ENCODE measurements at places on chromosomes 1 and 21.

DNA sequence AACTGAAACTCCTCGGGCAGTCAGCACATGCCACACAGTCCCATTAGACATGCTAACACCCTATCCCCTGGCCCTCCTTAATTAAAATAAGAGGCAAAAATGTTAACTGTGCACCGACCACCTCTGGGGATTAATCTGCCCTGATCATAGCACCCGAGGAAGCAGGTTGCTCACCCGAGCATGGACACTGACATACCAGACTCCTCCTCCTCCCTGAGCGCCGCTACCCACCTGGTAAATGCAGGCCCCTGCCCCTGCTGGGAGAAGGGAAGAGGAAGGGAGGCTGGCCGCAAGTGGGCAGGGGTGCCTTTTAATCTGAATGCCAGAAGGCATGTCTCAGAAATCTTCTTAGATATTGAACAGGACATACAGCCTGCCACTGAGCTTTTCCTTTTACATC is 360.9 kb downstream of the RRAGC start:
- DNase-seq = no peak

DNA sequence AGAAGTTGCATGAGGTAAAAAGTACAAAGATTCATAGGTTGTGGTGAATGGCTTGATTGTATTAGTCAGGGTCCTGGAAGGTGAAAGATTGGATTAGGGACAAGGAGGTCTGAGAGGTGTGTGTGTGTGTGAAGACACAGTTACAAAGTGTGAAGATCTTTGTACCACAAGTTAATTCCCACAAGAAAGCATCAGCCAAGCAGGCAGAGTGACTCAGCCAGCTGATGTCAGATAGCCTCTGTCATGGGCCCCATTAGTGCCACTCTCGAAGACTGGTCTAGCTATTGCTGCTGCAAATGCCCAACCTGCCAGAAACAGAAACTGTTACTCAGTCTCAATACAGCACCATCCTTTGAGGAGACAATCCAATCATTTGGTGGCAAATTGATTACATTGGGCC is 96.5 kb downstream of the DTL start:
- DNase-seq = no peak

DNA sequence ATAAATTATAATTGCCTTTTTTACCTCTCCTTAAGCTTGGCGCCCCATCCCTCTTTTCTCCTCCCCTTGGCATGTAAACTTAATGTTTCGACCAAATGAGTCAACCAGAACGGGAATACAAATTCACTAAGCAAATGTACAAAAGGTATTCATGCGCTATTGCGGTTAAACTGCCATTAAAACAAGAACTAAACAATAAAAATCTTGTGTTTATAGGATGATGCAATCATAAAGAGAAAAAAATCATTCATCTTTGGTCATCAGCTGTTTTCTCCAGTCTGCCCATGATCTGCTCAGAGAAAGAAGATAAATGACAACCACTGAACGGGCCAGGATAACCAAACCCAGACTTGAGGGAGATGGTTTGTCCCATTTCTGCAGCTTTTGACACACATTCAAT is 534.2 kb upstream of the PLXNA2 start:
- no peak for DNase-seq

DNA sequence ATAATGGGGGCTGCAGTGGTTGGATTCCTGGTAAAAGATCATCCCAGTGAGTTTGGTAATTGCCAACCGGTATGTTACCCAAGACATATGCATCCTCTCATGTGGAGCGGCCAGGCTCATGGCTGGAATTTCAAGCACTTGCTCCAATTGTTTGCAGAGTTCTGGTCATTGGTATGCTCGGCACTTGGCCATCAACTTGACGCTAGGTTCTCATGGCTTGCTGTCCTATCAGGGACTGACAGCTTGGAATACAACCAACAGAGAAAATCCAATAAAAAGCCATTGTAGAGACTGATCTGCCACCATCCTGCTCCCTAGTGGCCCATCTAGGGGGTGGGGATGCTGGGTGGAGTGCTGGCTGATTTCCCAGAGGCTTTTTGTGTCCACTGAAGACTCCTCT is 120.9 kb downstream of the EDEM3 start:
- DNase-seq = no peak

GRCh38 chr1:56534130-56534651 is 45.2 kb downstream of the PLPP3 start:
- no peak for DNase-seq

DNA sequence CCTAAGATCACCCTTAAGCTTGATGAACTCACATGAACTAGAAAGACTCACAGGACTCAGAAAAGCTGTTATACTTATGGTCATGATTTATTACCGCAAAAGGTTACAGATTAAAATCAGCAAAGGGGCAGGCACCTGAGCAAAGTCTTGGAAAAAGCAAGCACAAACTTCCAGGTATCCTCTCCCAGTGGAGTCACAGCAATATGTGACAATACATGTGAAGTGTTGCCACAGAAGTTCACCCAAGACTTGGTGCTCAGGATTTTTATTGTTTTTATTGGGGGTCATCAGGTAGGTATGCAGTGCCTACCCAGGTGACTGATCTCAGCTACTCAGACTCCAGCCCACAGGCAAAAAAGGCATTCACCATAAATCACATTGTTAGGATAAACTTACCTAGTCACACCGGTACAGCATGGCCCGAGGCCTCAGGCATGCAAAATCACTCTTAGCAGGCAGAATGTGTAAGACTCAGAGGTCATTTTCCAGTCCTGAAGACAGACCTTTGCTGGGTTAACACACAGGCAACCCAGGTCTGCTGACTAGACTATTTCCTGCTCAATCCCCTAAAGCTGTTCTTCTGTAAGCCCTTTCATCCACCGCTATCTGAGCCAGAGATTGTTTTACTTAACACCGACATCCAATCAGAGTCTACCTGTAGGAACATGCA is 55.6 kb downstream of the SSX2IP start:
- no peak for DNase-seq

- DNase-seq = no peak
These were observed 42.3 kb downstream of the CD247 start for GRCh38 chr1:167476061-167476460.
